WTC11 (cell line): ENCODE measurements at places on chromosomes 2 and 18. TPM values are rescaled to one million over a fixed set of nuclear protein-coding genes. Genes with fewer than 3 reads are reported as not detected.

Gene PIK3C3
- 38.7 to 48.9 TPM (median 40.4 TPM) in 3 replicates for total RNA-seq

Gene LRRFIP1
- 70.6 to 88.4 TPM (median 71.2 TPM) in 3 replicates for total RNA-seq

Gene MC2R
- total RNA-seq = not detected in 3 replicates

Gene KIF5C
- total RNA-seq = 58.0 to 73.5 TPM (median 60.6 TPM) in 3 replicates

Gene PROM2
- 7.9 to 11.8 TPM (median 8.3 TPM) in 3 replicates for total RNA-seq
